Omental fat pad (tissue), 4 donors: ENCODE measurements at places on chromosomes 11 and 22.

GRCh38 chr11:534396-535209, 773 bp downstream of the HRAS start:
- no peak for DNase-seq

DNA sequence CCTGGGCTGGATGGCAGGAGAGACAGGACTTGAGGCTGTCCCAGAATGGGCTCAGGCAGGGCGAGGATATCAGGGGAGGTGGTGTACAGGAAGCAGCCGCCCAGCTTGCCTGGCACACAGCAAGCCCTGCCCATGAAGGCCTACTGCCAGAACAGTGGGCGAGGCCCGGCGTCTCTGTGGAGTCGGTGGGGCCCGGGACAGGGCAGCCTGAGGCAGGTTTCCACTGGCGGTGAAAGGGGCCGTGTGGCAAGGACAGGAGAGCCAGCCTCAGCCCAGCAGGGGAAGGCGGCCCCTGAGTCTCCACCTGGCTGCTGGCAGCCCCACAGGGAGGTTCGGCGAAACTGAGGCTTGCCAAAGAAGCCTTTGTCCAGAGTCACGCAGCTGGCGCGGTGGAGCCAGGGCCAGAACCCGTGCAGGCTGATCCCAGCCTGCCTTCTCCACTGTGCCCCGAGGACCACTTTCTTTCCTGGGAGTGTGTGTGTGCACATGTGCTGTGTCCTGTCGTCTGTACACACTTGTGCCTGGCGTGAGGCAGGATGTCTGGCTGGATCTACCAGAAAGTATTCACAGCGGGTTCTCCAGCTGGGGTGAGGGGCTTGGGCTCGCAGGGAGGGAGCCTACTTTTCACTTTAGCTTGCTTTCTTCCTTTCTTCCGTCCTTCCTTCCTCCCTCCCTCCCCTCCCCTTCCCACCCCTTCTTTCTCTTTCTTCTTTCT, 1.2 kb downstream of the TSPO start:
- DNase-seq: peak; percentile 50

DNA sequence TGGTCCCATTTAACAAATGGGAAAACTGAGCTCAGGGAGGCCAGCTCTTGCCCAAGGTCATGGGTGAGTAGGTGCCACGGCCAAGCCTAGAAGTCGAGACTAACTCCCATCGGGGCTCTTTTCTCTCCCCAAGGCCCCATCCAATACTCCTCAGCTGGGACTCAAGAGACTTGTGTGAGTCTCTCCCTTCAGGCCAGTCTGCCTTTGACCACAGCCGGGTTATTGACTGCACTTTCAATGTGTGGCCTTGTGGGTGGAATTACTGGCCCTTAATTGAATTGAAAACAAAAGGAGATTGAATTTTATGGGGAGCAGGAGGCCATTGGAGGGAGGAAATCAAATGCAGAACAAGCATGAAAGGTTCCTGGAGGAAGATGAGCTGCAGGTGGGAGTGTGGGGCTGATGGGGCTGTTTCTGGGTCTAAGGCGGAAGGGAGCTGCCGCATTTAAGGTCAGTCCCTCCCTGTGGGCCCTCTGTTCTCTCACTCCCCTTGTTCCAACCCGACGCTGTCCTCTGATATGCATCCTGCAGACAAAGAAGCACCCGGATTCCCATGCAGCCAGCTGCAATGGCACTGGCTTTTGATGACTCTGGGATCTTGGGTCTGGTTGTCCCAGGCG, 552.8 kb downstream of the MIAT start:
- no peak for DNase-seq

DNA sequence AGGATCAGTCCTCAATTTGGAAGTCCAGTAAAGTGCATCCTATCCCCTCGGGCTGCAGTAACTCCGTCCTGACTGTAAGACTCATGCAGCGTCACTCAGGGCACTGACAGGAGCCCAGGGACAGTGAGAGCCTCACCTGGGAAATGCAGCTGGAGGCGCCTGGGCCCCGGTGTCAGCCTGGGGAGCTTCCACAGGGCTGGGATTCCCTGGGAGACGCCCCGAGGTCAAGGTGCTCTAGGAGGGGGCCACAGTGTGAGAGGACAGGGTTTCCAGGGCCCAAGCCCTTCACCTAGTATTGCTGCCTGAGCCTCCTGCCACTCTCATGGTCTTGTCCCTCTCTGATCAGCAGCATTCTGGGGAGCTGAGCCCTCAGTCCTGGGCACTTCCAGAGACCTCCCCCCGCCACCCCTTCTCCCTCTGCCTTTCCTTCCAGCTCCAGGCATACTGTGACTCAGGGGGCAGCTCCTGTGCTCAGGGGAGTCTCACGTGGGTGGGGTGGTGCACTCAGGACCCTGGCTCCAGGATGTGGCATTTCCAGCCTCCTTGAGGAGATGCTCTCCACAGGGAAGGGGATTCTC, 99.1 kb upstream of the IGLL5 start:
- no peak for DNase-seq

GRCh38 chr22:50139843-50140415, 30.6 kb upstream of the PANX2 start:
- no peak for DNase-seq

DNA sequence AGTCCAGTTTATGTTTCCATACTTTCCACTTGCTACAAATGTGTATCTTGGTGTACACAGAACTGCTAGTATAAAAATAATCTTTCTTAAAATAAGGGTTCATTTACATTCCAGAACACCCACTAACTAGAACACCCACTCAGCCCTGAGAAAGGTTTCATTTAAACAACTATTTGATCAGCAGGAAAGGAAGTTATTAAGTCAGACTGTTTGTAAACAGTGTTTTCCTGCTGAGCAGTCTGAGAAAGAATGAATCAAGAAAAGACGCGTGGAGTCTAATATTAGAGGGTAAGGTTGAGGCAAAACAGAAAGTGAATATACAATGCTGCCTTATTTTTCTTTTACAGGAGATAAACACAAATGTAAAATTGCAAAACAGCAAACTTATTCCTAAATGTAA, 32.7 kb downstream of the NARS2 start:
- no peak for DNase-seq

- DNase-seq: no peak
These were observed 1.1 kb upstream of the GCAT start for GRCh38 chr22:37806409-37807333.

DNA sequence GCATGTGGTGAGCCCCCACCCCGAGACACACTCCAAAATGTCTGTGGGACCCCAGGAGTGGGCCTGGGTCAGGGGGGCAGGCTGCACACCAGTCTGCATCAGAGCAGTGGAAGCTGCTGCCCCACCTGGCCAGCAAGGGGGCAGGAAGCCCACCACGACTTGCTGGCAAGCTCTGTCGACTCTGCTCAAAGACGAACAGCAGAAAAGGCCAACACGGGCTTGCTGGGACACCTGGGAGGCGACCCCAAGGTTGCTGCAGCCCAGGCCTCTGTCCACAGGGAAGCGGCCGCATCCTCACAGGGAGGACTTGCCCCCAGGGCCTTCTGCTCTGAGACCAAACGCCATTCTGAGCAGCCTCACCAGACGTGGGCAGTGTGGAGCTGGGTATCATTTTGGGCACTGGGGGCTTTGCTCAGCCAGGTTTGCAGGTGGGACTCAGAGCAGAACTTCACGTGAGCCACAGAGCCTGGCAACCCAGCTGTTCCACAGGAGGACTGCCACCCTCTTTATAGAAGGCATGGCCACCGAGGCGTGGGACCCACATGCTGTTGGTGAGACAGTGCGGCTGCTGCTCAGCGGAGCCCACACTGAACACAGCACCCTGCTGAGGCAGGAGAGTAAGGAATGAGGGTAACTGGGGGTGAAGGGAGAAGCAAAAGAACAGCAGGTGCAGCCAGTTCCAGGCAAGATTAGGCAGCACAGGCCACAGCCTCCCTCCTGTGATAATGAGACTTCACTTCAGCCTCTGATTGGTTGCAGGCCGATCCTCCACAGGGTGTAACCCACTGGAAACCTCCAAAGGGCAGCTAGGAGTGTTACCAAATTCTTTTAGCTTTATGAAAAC, 11.0 kb downstream of the IL17REL start:
- DNase-seq: no peak

DNA sequence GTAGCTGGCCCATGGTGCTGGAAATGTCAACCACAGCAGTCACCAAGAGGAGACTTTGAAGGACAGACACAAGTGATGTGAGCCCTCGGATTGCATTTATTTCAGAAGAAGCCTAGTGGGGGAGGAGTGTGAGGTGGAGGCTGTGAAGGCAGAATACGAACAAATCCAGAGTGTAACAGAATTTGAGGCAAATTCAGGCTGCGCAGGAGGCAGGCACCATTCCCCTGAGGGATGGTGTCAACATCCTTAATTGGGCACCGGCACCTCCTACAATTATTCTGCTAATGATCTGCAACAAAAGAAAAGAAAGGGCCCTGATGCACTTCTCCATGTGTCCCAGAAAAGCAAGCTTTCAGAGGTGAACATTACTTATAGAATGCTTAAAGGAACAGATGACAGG, 32.2 kb downstream of the CWC15 start:
- DNase-seq: no peak

DNA sequence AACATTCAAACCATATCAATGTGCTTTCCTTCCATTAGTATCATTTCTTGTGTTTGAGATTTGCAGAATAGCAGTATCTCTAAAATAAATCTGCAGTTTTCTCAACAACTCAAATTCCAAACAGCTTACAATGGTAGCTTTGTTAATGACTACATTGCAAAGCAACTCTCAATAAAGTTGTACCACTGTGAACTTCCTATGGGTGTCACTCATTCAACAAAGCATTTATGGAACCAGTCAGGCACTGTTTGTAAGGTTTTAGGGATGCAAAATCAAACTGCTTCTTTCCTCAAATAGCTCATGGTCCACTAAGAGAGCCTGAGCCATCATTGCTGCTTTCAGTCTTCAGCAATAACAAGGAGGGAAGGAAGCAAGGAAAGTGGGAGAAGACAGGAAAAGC, 91.0 kb downstream of the CCDC83 start:
- DNase-seq: no peak
